ENCODE measurements at places on chromosomes 6 and 20.

- DNase-seq, result peak; percentile 96
Observed at GRCh38 chr6:36962874-36963273, 8.3 kb downstream of the PI16 start.

DNA sequence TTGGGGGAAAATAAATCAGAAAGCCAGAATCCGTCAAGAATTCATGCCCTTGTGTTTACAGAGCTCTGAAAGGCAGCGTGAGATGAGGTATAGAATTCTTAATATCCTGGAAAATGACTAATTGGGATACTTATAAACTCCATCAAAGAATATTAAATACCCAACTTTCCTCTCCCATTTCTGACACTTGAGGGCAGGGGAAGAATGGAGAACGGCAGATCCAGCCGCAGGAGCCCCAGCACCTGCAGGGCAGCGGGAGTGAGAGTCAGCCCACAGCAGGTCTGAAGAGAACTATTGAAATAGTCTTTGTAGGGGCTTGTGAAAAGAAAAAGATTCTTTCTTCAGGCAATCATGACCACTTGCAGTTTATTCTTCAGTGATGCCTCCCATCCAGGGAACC is 107.2 kb downstream of the AGPAT4 start:
- no peak for DNase-seq

DNA sequence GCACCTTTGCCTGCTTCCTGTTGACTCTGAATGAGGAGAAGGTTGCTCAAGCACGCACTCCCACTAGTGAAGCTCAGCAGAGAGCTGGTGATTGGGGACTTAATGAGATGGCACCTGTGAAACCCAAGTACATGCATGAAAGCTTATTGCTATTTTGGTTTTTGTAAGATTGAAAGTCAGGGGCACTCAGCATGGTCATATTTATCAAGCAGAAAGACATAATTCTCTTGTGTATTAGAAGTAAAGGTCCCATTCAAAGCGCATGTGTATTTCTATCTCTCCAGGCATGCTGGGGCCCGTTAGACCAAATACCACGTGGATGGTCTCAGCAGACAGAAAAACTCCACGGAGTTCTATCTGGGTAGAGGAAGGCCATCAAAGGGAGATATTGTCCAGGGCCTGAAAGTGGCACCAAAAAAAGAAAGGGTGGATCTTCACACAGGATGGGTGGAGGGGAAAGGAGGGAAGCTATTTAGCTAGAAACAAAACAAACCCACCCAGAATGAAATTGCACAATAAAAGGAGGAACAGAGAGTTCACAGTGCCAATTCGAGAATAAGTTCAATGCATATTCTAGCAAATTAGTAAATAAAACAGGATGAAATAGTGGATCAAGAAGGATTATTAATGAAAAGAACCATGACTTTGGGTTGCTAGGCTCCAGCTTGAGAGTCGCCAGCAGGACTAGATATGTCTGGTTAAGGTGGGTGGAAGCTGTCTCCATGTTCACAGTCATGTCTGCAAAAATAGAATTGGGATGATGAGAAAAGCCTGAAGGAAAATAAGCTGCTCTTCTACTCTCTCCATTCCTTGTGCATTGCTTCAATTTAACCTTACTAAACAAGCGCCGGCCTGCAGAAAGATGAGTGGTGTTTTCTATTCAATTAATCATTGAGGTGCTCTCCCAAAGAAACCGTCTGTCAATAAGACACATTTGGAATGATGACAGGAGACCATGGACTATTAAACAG is 224.9 kb upstream of the DTNBP1 start:
- no peak for DNase-seq

- no peak for DNase-seq
Observed at GRCh38 chr6:119566546-119567260, 217.1 kb upstream of the MAN1A1 start.

- no peak for DNase-seq
Observed at GRCh38 chr6:81801489-81801888, 49.0 kb upstream of the TENT5A start.

DNA sequence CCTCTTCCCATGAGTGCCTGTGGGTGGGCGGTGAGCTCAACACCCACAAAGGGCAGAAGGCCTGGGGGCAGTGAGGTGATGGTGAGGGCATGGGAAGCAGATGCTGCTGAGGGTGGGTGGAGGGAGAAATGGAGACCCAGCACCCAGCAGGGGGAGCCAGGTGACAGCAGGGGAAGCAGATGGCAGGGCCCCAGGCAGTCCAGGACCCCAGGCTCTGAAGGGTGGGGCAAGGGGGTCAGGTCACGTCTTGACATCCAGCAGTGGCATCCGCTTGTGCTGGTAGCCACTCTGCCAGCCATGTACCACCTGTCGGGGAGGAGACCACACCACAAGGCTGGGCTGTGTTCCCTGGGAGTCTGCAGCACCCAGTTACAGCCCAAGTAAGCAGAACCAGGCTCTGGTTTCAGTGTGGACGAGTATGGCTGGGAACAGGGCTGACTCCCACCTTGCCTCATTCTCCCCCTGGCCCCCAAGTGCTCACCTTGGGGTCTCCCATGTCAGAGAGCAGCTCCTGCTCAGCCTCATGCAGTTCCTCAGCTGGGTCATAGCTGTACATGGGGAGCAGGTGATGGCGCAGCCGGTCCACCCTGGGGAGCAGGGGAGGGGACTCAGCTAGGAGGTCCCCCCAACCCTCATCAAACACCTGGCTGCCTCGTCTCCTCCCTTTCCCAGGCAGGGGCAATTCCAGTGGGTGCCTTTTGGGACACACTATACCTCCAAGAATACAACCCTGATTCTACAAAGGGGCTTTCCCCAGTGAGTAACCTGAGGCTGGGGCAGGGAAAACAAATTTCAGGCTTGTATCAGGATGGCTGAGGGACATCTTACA is 2.0 kb downstream of the SMIM29 start:
- peak; percentile 86 for DNase-seq

DNA sequence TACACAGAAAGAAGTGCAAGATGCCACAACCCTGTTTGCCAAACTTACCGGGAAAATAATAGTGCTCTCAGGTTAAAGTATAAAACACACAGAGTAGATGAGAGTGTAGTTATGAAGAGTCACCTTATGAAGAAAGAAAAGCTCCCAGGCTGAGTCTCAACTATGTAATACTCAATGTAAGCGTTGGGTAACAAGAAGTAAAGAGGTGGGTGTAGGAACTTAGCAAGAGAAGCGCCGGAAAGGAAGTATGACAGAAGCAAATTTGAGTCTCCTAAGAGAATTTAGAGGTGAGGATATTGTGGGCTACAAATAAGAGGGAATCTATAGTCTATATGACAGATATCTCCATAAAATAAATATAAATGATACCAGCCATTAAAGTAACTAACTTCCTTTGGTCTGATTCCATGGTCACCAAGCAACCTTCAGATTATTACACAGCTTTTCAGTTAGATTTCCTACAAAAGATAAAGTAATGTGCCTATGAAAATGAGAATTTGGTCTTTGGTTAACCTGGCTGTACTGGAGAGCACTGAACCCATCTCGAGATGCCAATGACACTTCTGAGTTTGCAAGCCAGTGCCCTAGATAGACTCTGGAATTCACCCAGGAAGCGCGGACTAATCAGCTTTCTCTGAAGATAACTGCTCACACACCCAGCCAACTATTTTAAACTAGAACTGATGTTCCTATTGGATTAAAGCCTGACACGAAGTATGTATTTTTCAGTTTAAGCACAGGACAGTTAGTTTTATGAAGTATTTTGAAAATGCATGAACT is 1.8 kb downstream of the TUBE1 start:
- DNase-seq, result no peak

GRCh38 chr6:74956559-74957428 is 249.1 kb downstream of the COL12A1 start:
- DNase-seq, result no peak

- DNase-seq, result peak; percentile 93
Observed at GRCh38 chr6:159134701-159135364, 34.4 kb upstream of the FNDC1 start.

DNA sequence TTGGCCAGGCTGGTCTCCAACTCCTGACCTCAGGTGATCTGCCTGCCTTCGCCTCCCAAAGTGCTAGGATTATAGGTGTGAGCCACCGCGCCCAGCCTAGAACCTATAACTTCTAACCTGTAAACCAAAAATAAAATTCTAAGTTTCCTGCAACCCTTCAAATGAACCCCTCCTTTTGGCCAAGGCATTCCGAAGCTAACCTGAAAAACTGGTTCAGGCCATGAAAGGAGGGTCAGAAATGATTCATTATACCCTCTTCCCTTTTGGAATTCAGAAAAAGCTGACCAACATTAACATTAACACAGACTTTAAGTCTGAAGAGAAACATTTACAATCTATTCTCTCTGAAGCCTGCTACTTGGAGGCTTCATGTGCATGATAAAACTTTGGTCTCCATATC is 165.1 kb downstream of the TINAG start:
- DNase-seq, result no peak

DNA sequence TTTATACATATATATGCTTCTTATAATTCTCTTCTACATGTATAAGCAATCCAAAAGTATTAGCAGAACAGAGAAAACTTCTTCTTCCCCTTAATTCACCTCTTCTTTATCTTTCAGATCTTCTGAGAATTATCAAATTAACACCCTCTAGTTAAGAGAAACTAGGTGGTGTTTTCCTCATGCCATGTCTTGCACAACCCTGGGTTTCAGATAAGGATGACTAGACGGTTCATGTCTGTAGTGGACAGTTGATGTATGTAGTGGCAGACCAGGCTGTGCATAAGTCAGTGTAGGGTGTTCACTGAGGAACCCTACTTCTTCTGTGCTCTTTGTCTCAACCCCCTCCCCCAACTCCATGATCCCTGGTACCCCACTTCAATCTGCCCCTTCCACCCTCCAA is 187.3 kb downstream of the SAMD5 start:
- no peak for DNase-seq

DNA sequence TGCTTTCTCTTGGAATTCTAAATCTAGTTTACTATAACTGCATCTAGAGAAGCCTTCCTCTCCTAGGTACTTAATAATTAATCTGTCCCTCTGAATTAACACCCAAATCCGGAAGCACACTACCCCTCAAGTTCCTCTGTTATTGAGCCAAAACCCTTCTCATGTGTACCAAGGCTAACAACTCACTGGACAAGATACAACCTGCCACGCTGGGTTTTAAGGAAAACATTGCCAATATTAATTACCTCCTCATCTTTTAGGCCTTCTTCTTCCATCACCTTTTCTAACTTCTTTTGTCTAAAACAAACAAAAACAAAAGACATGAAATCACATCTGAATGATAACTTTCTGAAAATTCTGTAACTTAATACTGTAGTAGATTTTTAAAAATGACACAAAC is 21.9 kb downstream of the STK38 start:
- DNase-seq, result no peak

DNA sequence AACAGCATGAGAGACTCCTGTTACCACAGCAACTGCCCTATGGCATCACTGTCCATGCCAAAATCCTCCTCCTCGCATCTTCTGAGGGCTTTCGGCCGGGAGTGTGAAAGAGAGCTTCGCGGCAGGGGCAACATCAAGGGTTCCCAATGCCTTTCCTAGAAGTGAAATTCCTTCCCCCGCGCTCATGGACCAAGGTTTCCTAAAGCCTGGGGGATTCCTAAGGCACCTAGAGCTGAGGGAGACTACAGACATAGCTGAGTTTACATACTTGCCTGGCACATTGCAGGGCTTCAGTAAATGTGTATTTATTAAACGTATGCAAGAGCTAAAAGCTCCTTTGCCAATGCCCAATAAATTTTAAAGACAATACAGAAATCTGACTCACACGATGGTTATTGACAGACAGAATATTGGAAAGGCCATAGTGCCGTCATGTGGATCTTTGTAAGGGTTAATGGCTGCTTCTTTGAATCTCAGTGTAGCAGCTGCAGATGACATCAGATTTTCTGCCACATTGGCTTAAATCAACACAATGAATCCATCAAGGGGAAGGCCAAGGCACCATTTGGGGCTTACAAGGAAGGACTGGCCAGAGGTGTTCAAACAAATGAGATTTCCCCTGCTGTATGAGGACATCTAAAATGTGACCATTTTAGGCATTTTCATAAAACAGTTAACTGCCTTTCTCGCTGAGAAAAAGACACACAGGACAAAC is 281.2 kb upstream of the JARID2 start:
- no peak for DNase-seq

DNA sequence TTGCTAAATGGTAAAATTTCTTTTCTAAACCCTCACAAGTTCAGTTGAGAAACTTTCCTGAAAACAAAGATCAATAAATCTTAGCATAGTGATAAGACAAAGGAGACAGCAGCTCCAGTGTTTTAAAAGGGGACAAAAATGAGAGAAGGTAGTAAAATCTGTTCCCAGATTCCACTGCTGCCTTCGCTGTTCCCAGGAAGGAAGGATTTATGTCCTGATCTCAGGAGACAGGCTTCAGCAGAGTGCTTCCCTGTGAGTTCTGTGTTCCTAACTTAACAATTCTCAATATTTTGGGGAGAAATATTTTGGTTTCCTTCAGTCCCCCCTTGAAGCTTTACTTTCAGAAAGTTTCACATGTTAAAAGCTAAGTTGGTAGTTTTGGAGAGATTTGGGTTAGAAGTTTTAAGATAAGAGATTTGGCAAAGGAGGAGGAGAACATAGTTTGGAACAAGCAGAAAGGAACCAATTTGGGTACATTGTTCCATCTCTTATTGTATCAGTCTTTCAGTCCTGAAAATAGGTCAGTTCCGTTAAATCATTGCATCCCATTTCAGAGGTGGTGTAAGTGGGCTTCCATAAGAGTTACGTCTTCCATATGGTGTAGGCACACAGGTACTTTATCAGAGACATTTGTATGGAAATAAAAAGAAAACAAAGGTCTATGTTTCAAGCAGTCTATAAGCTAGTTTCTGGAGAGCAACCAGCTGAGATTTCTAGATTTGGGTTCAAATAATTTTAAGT is 20.8 kb downstream of the IRF4 start:
- no peak for DNase-seq

- no peak for DNase-seq
Observed at GRCh38 chr6:14781772-14782525, 463.9 kb upstream of the JARID2 start.

DNA sequence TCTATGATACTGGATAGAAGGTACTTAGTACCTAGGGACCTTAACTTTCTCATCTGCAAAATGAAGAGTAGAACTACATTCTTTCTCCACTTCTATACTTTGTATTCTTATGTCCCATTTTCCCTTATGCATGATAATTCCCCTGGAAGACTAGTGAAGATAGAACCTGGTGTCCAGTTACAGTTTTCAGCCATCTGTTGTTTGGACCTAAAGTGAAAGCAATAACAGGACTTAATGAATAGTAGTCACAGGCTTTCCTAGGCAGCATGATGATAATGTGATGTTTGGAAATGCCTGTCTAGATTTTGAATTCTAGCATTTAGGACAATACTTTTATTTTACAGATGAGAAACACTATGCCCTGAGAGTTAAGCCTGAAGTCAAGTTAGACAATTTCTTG is 153.8 kb downstream of the RIMS1 start:
- DNase-seq, result no peak

- DNase-seq, result no peak
Observed at GRCh38 chr6:77470983-77471382, 7.7 kb upstream of the HTR1B start.
